ENCODE measurements at places on chromosomes 3 and 15.

DNA sequence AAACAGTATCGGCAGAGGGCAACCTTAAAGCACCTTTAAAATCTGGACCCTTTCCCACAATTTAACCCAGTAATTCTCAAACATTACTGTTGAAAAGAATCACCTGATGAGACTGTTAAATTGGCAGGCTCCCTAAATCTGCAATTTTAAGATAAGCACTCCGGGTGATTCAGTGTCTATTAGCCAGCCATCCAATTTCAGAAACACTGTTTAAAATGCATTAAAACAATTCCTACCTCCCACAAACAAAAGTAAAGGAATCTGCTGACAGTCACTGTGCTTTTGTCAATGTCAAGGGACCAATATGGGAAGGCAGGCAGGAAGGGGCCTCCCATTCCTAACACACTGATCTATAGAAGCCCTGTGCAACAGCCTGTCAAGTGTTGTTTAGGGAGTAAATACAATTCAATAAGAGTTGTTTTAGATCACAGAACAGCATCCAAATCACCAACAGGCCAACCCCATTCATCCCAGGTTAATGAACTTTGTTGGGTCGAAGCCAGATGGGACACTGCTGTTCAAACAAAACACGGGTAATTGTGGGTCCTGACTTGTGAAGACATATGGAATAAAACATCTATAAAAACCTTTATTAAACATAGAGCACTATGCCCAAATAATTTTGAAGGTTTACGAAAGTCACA is 21.4 kb downstream of the SIAH2 start:
- DNase-seq: no peak

DNA sequence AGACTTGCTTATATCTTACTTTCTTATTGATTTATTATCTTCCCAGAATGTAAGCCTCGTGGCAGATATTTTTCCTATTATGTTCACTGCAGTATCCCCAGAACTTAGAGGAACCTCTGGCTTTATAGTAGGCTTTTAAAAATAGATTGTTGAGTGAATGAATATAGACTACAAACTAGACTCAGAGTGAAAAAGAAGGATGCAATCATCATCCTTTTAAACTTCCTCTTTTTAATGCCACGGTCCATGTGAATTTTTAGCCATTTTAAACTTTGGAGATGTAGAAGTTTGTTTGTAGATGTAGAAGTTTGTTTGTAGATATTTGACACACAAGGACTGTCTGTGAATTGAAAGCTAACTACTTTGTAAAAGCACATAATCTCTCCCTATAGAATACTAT is 7.2 kb upstream of the P2RY12 start:
- DNase-seq: no peak

DNA sequence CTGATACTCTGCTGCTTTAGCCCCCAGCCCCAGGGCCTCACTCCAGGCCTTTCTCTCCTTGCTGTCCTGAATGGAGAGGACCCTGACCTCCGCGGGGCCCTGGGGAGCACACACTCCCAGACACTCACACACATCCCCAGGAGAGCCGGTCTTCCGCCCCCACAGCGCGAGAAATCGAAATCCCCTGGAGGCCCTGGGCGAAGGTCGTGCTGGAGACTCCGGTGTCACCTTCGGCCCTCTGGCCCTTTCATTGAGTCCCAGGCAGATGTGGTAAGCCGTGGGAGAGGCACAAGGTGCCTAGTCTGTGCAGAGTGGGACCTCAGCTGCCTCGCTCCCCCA is 848 bp upstream of the GOLGA8B start:
- no peak for DNase-seq

DNA sequence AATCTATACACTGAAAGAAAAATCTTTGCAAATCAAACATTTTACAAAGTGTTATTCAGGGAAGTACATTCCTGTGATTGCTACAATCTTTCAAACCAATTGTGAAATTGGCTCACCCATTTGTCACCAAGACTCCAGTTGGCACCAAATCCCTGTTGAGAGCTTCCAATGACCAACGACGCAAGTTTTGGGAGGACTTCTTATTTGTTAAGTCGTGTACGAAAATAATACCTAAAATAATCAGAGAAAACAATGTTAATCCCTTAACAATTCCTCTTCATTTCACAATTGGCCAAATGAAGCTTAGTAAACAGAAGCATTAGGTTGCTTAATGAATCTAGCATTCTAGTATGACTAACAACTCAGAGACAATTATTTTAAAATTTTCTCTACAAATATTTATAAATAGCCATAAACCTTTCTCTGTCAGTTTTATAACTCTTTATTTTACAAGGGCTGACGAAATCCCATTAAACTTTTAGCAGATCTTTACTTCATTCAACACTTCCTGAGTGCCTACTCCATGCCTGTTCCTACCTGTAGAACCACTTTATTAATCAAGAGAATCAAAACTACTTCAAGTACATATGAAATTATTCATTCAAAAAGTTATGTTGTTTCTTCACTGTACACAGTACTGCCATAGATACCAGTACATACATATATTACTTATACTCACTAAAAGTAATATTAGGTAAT is 24.0 kb upstream of the HGD start:
- DNase-seq: no peak

DNA sequence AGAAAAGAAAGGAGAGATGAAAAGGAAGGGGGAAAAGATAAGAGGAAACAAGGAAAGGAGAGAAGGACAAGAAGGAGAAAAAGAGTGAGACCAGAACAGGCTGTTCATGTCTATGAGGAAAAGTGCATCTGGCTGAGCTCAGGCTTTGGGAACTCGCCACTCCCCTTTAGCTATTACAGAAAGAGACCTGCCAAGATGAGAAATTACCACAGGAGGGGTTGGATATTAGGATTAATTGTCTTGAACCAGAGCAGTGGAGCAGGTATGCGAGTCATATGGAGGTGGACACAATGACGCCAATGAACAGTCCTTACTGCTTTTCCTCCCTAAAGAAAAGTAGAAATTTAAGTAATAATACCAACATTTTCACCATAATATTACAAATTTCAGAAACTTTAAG is 577.0 kb upstream of the ARRDC4 start:
- no peak for DNase-seq

DNA sequence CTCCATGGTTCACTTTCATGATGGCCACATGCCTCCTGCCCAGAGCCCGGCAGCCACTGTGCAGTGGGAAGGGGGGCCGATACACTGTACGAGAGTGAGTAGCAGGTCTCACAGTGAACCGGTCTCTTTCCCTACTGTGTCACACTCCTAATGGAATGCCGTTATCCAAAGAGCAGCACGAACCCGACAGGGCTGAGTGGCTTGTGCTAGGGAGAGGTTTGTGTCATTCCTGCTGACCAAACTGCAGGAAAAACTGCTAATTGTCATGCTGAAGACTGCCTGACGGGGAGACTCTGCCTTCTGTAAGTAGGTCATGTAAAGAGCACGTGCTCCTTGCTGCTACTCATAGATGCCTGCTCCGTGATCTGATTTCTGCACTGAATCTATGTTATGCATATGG is 105.1 kb downstream of the ARPP21 start:
- no peak for DNase-seq

- DNase-seq: no peak
Observed at GRCh38 chr15:31305375-31305774, 21.3 kb upstream of the KLF13 start.
